ENCODE measurements at places on chromosomes 1 and 21. TPM values are rescaled to one million over a fixed set of nuclear protein-coding genes. Genes with fewer than 3 reads are reported as not detected.

- no peak for DNase-seq
Observed at GRCh38 chr1:218341325-218341724, 3.8 kb upstream of the TGFB2 start.

DNA sequence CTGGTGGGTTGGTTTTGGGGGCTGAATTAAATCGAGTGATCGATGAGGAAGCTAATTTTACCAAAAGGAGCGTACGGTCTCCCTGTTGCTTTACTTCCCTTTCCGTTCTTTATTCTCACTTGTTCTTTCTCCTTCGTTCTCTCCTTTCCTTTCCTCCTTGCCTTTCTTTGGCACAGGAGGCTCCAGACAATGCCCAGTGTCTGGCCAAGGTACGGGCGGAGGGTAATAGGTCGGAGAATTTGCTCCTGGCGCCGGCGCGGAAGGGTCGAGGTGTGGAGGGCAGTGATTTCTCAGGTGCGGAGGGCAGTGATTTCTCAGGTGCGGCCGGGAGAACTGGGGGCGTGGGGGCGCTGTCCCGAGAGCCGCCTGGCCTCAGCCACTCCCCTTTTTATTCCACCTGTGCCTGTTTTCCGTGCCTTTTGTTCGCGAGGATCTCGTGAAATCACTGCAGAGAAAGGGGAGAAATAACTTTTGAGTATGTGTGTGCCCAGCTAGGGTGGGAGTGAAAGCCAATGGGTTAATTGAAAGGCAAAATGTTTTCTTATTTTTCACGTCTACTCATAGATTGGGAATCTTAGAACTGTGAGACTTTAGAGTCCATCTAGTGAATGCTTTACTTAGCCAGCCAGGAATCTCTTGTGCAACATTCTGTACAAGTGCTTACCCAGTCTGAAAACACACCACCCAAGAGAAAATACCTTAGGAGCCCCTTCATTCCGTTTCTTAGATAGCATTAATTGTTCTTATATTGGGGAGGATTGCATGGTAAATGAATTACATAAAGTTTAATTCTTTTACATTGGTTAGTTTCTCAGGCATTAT, 1.3 kb downstream of the FNBP1L start:
- DNase-seq, result peak; percentile 2

DNA sequence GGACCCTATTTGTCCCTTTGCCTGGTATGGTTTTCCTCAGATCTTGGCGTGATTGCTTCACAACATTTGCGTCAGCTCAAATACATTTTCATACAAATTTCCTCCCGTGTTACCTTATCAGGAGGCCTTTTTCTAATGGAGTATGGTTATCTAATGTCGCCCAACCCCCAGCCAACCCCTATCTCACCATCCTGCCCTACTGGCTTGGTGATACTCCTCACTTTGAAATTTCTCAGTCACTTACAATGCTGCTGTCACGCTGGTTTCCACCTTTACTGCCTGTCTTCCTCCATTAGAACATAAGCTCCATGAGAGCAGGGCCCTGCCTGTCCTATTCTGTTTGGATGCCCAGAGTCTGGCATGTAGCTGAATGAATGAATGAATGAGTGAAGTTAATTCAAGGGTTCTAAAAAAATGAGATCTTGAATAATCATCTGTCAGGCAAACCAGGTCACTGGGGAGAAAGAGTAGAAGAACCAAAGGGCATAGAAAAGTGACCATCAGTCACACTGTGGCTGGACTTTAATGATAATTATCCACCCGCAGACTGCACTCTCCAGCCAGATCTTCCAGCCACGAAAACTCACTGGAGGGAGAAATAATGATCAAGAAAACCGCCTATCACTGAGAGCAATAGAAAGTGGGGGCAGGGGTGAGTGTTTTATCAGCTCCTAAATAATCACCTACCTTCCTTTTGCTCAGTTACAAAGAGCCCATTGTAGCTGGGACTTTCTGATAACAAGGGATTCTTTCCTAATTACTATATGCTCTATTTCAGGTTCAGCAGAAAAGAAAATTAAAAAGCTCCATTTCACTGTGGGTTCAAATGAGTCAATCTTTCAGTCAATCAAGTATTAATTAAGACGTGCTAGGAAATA, 21.3 kb downstream of the KIAA0040 start:
- no peak for DNase-seq

GRCh38 chr1:118828038-118828437, 160.1 kb downstream of the TBX15 start:
- no peak for DNase-seq

The KRTAP13-2 gene
- total RNA-seq, result not detected

The EPRS1 gene
- 112 TPM for total RNA-seq

The ALPL gene
- 1.5 TPM for total RNA-seq

The TAS1R1 gene
- total RNA-seq, result not detected

All from urinary bladder (tissue), 4 donors.